ENCODE measurements at places on chromosomes 5 and 9. TPM values are rescaled to one million over a fixed set of nuclear protein-coding genes. Genes with fewer than 3 reads are reported as not detected.

The COL15A1 gene
- 19.7 TPM for polyA plus RNA-seq

The SLC4A9 gene
- polyA plus RNA-seq: 0.22 TPM

The CCNG1 gene
- polyA plus RNA-seq: 354 TPM

The HAUS6 gene
- 10.5 TPM for polyA plus RNA-seq

- H3K27me3 ChIP-seq: no peaks in the 10 kb centered on the region
- no peak for DNase-seq
- no peak overlapping the region for H3K4me3 ChIP-seq
- H3K36me3 ChIP-seq: no peaks in the 10 kb centered on the region
- H3K27ac ChIP-seq: no peak overlapping the region
These were observed 187.4 kb downstream of the FBXL7 start for GRCh38 chr5:15687401-15687800.

GRCh38 chr5:59001154-59001553, 418.3 kb downstream of the RAB3C start:
- H3K4me3 ChIP-seq: no peak overlapping the region
- no peaks in the 10 kb centered on the region for H3K36me3 ChIP-seq
- no peak for DNase-seq
- no peak overlapping the region for H3K27ac ChIP-seq
- no peaks in the 10 kb centered on the region for H3K4me1 ChIP-seq
- no peaks in the 10 kb centered on the region for H3K27me3 ChIP-seq

- DNase-seq: no peak
- H3K27ac ChIP-seq: no peak overlapping the region
- H3K4me1 ChIP-seq: peaks cover 12% of the 10 kb centered on the region
- H3K36me3 ChIP-seq: peaks cover 28% of the 10 kb centered on the region
- H3K27me3 ChIP-seq: no peaks in the 10 kb centered on the region
These were observed 7.4 kb downstream of the CTNNA1 start for GRCh38 chr5:138760448-138761110.

GRCh38 chr5:175561085-175561484, 82.7 kb downstream of the SFXN1 start:
- peaks cover 4% of the 10 kb centered on the region for H3K27me3 ChIP-seq
- DNase-seq: no peak
- H3K27ac ChIP-seq: no peak overlapping the region
- no peaks in the 10 kb centered on the region for H3K4me1 ChIP-seq

DNA sequence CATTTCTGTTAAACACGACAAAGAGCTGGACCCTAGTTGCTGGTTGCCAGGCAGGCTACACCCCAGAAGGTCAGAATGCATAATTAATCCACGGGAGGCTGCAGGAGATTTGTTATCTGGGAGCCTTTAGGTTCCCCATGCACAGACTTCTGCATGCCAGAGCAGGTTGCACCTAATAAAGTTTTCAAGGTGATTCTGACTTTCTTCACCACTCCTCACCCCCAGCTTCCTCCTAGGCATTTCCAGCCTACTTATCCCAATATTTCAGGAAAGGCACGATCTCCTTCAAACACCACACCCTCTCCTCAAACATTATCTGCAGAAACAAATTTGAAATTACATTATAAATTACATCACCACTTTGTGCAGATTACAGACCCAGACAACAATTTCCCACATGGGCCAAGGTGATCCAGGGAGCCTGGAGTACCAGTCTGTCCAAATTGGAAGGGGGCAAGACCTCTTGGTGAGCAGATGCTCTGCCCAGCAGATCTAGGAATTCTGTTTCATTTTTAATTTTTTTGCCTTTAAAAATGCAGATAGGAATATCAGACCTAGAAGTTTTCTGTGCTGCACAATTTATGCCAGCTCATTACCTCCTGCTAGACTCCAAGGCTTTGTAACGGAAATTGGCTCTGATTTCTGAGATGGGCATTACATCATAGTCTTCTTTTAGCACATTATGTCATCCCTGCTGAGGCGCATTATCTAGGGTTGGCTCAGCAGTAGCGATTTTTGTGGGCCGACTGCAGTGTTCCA, 363.4 kb upstream of the SLC30A5 start:
- H3K4me3 ChIP-seq: no peak overlapping the region
- DNase-seq: peak; percentile 56
- H3K27ac ChIP-seq: no peak overlapping the region
- H3K27me3 ChIP-seq: no peaks in the 10 kb centered on the region

DNA sequence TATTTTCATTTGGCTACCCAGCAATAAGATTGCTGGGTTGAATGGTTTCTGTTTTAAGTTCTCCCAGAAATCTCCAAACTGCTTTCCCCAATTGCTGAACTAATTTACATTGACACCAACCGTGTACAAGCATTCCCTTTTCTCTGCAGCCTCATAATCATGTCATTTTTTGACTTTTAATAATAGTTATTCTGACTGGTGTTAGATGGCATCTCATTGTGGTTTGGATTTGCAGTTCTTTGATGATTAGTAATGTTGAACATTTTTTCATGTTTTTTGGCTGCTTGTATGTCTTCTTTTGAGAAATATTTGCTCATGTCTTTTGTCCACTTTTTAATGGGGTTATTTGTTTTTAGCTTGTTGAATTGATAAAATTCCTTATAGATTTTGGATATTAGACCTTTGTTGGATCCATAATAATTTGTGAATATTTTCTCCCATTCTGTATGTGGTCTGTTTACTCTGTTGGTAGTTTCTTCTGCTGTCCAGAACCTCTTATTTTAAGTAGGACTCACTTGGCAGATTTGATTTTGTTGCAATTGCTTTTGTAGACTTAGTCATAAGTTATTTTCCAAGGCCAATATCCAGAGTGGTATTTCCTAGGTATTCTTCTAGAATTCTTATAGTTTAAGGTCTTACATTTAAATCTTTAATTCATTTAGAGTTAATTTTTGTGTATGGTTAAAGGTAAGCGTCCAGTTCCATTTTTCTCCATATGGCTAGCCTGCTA, 793.7 kb downstream of the BRINP1 start:
- no peaks in the 10 kb centered on the region for H3K27me3 ChIP-seq
- H3K4me1 ChIP-seq: no peaks in the 10 kb centered on the region
- no peaks in the 10 kb centered on the region for H3K36me3 ChIP-seq
- H3K27ac ChIP-seq: no peak overlapping the region
- no peak overlapping the region for H3K4me3 ChIP-seq

All from large intestine (tissue), 12 donors.